Mesothelial cell of epicardium (in vitro differentiated cells): ENCODE measurements at places on chromosomes 1 and 21.

DNA sequence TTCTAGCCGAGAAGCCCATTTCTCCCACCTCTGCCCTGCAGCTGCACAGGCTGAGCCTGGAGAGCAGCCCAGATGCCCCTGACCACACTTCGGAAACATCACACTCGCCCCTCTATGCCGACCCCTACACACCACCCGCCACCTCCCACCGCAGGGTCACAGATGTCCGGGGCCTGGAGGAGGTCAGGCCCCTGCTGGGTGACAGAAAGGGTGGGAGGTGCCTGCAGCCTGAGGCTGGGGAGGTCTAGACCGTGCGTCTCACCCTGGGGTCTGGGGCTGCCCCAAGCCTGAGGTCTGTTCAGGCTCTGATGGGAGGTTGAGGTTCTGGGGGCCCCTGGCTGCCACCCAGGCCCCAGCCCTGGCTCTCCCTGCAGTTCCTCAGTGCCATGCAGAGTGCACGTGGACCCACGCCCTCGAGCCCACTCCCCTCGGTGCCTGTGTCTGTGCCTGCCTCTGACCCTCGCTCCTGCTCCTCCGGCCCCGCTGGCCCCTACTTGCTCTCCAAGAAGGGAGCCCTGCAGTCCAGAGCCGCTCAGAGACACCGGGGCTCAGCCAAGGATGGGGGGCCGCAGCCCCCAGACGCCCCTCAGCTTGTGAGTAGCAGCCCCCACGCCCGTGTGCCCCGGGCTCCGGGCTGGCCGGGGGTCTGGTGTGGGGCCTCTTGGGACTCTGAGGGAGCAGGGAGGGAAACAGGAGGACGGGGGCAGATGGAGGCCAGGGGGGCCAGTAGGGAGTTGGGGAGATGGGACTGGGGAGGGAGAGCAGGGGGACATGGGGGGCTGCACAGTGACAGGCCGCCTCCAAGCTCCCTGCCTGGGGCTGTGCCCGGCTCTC lies 7.4 kb downstream of the PLEKHN1 start:
- no peak for DNase-seq

DNA sequence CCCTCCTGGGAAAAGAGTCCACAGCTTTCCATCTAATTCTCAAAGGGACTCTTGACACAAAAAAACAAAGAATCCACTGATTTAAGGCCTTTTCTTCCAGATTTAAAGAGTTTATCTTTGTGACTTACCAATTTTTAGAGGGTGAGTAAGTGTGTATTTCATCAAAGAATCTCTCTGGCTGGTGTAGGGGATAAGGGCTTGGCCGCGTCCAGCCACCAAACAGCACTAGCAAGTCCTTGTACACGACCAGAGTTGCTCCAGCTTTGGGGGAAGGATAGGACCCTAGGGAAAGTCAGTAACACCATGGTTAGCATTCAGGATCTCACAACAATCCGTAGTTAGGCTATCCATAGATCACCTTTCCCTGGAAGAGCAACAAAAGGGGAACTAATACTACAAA lies 19.5 kb upstream of the CPLANE2 start:
- no peak for DNase-seq

- DNase-seq, result peak; percentile 73
These were observed 1.0 kb downstream of the ST6GALNAC5 start for GRCh38 chr1:76868154-76868882.

GRCh38 chr1:109272021-109272799 lies 10.7 kb downstream of the PSRC1 start:
- no peak for DNase-seq

GRCh38 chr1:161473348-161473747 lies 31.9 kb upstream of the FCGR2A start:
- DNase-seq, result no peak

DNA sequence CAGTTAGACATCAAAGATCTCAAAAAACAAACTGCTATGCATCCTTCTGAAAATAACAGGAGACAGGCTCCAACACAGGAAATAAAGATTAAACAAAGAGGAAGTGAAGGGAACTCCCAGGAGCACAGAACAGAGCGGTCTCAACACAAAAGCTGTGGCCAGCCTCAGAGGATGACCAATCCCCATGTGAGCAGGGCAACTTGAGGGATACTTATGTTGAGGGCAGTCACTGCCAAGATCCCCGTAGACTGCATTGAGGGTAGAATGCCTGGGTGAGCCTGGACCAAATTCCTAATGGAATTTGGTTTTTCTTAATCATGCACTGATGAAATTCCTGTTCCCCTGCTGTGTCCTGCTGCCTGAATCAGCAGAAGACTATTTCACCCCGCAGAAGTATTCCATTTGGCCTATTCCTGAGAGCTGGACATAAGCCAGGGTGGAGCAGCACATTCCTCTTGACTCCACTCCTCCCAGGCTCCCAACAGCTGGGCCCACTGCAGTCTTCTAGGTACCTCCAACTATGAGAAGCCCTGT lies 49.0 kb downstream of the JAK1 start:
- DNase-seq, result no peak

- no peak for DNase-seq
These were observed 37.8 kb upstream of the SIPA1L2 start for GRCh38 chr1:232667778-232668165.

GRCh38 chr1:228044961-228045360 lies 37.5 kb upstream of the ARF1 start:
- DNase-seq, result no peak

DNA sequence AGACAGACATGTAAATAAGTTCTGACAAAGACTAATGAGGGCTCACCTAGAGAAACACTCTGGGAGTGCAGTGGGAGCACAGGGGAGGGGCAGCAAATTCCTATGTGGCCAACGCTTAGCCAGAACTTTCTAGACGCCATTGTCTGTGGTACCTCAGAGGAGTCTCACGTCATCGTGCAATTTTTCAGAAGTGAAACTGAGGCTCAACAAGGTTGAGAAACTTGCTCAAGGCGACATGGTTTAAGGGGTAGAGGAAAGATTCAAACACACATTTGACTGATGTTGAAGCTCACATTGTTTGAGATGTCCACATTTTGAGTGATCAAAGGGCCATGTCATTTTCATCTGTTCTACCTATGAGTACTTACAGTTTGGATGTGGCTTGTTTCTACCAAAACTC lies 152.6 kb upstream of the LMO4 start:
- no peak for DNase-seq

- no peak for DNase-seq
These were observed 155.1 kb upstream of the CAMK1G start for GRCh38 chr1:209428241-209428921.

- DNase-seq, result no peak
These were observed 57.1 kb downstream of the WNT9A start for GRCh38 chr1:227890451-227891222.

DNA sequence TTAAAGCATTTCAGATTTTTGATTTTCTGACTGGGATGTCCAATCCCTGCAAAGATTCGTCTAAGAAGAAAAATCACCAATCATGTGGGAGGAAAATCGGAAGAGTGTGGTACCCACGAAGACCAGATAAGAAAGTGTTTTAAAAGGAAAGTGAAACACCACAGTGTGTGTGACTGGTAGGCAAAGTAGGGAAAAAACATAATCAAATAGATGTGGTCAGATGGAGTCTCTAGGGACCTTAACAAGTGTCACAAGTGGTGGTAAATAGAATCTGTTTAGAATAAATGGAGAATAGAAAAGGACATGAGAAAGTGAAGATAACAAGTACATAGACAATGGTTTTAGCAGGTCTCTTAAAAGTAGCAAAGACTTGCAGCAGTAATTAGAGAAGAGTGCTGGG lies 154.6 kb downstream of the SLC30A10 start:
- no peak for DNase-seq

GRCh38 chr1:77281491-77282186 lies at the start of gene AK5:
AK5 (plus strand) TSS chr1:77282019; CDS start chr1:77282314, 295 bp downstream.
- DNase-seq, result peak; percentile 76

GRCh38 chr1:162193815-162194214 lies 124.3 kb downstream of the NOS1AP start:
- DNase-seq, result no peak

DNA sequence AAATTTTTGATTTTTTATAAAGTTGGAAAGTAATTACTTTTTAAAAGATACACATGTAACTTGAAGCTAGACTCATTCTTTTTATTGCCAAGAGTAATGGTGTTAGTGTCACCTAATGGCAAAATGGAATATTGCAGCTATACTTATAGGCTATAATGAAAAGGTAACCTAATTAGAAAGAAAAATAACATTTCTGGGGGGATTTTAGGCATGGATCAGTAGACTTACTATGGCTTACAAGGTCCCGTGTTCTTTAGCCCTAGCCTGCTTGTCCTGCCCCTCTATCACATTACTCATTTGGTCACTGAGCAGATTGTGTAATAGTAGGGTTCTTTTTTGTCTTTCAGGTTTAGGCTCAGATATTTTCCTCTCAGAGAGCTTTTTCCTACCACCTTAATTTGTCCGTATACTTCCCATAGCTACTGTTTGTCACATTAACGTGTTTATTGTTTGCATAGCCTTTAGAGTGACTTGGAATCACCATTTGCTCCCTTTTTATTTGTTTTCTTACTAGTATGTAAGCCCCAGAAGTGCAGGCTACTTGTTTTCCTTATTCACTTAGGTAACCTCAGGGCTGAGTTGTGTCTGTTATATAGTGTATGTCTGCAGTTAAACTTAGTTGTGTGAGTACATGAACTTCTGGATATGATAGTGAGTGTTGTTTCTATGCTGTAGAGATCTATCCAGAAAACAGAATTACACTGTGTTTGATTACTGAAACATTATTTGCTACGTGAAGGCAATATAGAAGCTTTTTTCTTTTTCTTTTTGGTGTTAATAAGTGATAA lies 58.7 kb downstream of the RABGAP1L start:
- DNase-seq, result no peak

DNA sequence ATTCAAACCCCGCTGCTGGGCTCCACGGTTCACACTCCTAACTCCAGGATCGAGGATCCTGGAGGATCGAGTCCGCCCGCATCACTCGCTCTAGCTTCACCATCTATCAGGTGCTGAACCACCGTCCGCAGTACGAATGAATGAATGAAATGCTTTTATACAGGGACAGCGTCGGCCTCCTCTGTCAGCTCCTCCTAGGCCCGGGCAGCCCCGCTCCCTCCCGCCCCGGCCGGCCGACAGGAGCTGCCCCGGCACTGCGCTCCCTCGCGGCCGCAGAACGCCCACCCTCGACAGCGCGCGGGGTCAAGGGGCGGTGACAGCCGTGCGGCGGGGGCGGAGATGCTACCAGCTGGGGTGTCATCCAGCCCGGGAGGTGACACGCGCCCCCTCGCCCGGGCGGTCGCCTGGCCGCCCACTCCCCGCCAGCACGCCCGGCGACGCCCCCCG lies 520 bp downstream of the ZBTB17 start:
- no peak for DNase-seq

GRCh38 chr1:156655904-156656516 lies 14.1 kb downstream of the BCAN start:
- DNase-seq, result no peak

GRCh38 chr1:206933333-206933945 lies 11.7 kb upstream of the FCMR start:
- no peak for DNase-seq

DNA sequence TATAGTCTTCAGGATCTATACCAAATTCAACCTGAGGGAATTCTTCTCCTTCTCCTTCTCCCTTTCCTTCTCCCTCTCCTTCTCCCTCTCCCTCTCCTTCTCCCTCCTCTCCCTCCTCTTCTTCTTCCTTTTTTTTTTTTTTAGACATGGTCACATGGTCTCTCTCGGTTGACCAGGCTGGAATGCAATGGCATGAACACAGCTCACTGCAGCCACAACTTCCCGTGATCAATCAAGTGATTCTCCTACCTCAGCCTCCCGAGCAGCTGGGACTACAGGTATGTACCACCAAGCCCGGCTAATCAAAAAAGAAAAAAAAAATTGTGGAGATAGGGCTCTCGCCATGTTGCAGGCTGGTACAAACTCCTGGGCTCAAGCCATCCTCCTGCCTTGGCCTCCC lies 51.5 kb downstream of the DNAI4 start:
- DNase-seq, result no peak

GRCh38 chr1:229230893-229231753 lies 39.8 kb upstream of the RAB4A start:
- no peak for DNase-seq

DNA sequence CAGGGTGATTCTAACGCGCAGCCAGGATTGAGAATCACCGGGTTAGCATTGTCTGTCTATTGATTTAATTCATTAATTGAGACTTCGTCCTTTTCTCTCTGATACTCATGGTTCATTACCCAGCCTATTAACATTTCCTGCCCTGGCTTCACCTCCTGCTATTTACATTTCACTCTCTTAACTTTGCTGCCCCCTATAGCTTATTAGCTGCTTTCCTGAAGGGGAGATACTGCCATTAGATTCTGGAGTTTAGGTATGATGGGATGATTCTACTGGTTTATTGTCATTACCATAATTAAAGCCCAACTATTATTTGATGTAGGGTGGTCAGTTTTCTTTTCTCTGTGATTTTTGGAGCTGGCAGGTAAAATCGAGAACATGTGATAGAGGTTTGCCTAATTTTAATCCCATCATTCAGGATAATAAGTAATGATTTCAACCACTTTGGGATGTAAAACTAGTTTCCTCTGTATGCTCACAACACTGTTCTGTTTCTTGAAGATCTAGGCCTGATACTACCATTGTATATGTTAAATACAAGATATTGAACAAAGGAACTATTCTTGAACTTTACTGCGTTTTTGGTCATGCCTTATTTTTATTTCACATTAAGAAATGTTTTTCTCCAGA lies 6.4 kb downstream of the PPP2R5A start:
- DNase-seq, result no peak

DNA sequence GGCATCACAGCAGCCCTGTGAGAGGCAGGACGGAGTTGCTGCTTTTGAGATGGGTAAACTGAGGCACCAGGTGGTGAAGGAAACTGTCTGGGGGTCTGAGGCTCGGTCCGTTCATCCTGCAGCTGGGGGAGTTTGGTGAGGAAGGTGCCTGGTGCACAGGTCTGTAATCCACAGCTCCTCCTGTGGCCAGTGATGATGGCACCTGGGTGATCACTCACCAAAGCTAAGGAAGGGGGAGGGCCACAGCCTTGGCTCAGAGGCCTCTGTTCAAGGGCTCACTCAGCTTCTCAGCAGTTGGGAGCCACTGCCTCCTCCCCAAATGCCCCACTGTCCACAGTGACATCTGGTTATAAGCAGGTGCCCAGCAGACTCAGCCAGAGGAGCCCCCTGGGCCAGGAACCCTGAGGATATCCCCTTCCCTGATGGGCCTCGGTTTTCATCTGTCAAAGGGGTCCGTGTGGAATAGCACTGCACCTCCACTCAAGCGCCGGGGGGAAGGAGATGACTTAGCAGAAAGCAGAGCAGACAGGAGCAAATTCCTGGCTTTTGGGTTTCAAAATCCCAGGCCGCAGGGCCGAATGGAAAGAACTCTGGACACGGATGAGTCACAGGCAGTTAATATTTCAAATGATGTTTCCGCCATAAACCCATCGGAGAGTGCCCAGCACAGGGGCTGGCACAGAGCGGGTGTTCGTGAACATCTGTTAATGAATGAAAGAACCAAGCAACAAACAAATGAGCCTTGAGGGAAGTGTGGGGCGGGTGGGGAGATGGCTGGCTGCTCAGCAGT lies 82.8 kb downstream of the DMRTB1 start:
- no peak for DNase-seq
